ENCODE measurements at places on chromosomes 5 and 9.

GRCh38 chr5:74460694-74461093 lies 179.8 kb downstream of the ENC1 start:
- no peak for DNase-seq

GRCh38 chr5:179852993-179853547 lies 5.5 kb downstream of the MRNIP start:
- DNase-seq: no peak

- DNase-seq: peak; percentile 60
Observed at GRCh38 chr5:151318850-151319732, 15.5 kb upstream of the SLC36A3 start.

GRCh38 chr5:172102913-172103626 lies 85.0 kb downstream of the STK10 start:
- DNase-seq: peak; percentile 61

Measured in eye (tissue), 1 donor.